ENCODE measurements at places on chromosomes 3 and 15. TPM values are rescaled to one million over a fixed set of nuclear protein-coding genes. Genes with fewer than 3 reads are reported as not detected.

DCBLD2 gene
- 566 TPM for total RNA-seq

TSC22D2 gene
- total RNA-seq = 13.5 TPM

CTDSPL gene
- total RNA-seq = 20.4 TPM

ZPLD1 gene
- 1.1 TPM for total RNA-seq

ROBO1 gene
- total RNA-seq = 63.5 TPM

CCK gene
- not detected for total RNA-seq

CELSR3 gene
- total RNA-seq = 3.8 TPM

GNAT1 gene
- total RNA-seq = not detected

CLDN1 gene
- total RNA-seq = 84.9 TPM

GLDN gene
- total RNA-seq = under 0.01 TPM

SKOR1 gene
- 0.25 TPM for total RNA-seq

SNURF gene
- total RNA-seq = 3.8 TPM

CP gene
- total RNA-seq = not detected

CLPX gene
- total RNA-seq = 15.3 TPM

CEMIP gene
- 0.51 TPM for total RNA-seq

BMF gene
- total RNA-seq = 4.1 TPM
